Amygdala (tissue), 56 donors: ENCODE measurements at places on chromosomes 2 and 18.

GRCh38 chr2:150319658-150320555 is 167.6 kb downstream of the RND3 start:
- no peak for DNase-seq

DNA sequence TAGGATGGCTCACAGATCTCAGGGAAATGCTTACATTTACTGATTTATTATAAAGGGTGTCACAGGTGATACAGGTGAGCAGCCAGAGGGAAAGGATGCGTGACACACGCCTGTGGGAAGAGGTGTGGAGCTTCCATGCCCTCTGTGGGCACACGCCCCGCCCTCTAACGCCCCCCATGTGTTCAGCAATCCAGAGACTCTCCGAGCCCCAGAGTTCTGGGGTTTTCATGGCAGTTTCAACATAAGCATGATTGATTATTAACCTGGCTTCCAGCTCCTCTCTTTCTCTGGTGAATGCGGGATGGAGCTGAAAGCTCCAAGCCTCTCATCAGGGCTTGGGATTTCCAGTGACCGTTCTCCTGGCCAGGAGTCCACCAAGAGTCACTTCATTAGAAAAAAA is 34.3 kb upstream of the ODC1 start:
- DNase-seq: no peak

- DNase-seq: no peak
Measured at GRCh38 chr2:181805228-181806038, 86.1 kb upstream of the ITPRID2 start.

GRCh38 chr2:24658531-24659202 is 134.5 kb downstream of the PTRHD1 start:
- no peak for DNase-seq

DNA sequence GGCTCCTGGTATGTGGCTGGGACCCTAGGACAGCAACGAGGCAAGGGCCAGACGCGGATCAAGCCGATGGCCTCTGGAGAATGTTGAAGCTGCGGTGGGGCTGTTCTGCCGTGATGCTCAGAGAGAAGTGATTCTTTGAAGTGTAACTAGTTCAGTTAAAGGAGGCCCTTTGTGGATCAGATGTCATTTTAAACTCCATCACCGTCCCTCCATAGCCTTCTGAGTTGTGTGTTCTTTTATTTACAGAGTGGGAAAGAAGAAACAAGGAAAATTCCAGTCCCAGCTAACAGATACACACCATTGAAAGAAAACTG is 403 bp downstream of the PNO1 start:
- no peak for DNase-seq

GRCh38 chr18:57841568-57841967 is 38.5 kb upstream of the ATP8B1 start:
- DNase-seq: no peak

- no peak for DNase-seq
Measured at GRCh38 chr18:45730832-45731575, 7.0 kb downstream of the SLC14A1 start.
